ENCODE measurements at places on chromosomes 5 and 9.

GRCh38 chr5:33268374-33268773 is 172.4 kb upstream of the TARS1 start:
- DNase-seq = no peak

- DNase-seq = no peak
These were observed 3.8 kb upstream of the PDCL start for GRCh38 chr9:122832194-122832593.

DNA sequence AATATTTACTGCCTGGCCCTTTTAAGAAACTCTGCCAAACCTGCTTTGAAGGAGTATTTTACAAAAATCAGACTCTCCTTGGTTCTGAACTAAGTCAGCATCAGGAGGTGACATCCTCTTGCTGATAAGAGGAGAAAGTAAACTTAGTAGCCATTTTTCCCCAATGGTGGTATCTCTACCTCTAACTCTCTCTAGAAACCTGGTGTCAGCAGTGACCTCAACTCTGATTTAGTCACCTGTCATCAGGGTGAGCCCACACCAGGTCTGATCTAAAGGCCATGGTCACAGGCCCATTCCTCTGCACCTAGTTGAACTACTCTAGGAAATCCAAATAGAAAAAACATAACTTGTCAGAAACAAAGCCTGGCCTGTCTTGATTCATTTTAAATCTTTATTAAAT is 4.2 kb downstream of the CARNMT1 start:
- no peak for DNase-seq

- DNase-seq = peak; percentile 52
These were observed 11.0 kb upstream of the EXOSC2 start for GRCh38 chr9:130682421-130683121.

DNA sequence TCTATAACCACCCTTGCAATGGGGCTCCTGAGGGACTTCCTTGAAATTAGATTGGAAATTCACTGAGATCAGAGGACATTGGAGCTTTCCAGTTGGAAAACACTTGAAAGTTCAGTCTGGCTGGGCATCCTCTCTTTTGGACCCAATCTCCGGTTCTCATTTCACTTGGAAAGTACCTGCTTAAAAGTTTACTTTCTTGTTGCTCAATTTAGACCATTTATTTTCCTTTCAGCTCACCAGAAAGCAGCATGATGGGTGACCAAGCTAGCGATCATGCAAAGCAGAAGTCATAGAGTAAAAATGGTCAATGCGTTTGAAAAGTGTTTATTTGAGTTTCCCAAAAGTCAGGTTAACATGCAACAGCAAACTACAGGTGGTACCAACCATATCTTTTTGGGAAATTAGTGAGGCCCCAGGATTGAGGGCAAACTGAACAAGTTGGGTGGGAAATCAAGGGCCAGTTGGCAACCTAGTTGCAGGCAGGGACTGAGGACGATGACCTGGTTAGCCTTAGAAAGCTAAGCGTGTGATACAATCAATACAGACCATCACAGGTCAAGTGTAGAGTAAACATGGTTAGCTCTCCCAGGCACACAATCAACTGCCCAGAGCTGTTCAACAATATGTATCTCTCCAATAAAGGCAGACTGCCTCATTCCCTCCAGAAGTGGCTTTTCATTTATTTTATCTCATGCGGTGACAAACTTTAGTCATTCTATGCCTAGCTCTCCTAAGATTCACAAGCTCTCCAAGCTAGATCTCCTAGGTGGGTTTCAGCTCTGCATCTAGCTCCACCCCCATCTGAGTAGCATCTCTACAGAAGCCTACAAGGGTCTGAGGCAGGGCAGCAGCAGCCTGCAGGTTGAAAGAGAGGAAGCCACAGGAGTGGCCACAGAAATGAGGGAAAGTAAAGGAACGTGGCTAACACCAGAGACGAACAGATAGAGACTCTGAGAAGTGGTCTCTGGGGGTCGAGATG is 136.9 kb downstream of the UGCG start:
- DNase-seq = no peak

DNA sequence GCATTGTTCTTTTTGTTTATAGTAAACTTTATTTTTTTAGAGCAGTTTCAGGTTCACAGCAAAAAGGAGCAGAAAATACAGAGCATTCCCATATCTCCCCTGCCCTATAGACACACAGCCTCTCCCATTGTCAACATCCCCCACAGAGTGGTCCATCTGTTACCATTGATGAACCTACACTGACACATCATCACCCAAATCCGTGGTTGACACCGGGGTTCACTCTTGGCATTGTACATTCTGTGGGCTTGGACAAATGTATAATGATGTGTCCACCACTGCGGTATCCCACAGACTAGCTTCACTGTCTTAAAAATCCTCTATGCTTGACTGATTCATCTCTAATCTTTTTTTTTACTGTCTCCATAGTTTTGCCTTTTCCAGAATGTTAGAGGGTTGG is 120.7 kb upstream of the SPATA31C2 start:
- DNase-seq = no peak

DNA sequence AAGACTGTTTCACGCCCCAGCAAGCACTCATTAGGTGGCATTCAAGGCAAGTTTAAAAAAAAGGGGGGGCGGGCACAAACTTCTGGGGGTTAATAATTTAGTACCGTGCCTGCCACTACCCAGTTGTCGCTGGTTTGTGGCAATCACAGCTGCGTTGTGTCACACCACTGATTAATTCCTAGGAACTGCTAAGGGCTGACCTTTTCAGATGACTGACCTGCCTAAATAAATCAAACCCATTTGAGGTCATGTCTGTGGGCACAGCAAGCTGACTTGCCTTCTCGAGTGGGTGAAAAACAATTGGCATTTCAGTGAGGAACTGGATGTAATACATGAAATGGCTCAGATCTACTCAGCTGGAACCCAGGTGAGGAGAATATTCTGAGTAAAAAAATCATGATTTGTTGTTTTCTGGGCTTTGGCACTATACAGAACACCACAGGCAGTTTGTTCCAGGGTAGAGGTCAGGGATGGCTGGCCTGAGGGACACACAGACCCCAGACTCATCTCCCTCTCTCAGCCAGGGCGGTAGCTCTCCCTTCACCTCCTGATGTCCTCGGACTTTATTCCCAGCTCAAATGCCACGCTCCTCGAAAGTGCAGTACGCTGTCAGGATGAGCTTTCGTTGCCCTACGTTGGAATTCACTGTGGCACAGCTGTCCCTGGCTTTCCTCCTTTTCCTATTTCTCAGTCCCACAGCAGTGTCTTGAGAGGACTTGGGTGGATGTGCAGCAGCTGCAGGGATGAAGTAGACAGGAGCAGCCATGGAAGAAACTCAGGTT is 15.5 kb upstream of the MGAT1 start:
- DNase-seq = no peak

- no peak for DNase-seq
These were observed 661.1 kb downstream of the PTPRD start for GRCh38 chr9:9951556-9952160.

DNA sequence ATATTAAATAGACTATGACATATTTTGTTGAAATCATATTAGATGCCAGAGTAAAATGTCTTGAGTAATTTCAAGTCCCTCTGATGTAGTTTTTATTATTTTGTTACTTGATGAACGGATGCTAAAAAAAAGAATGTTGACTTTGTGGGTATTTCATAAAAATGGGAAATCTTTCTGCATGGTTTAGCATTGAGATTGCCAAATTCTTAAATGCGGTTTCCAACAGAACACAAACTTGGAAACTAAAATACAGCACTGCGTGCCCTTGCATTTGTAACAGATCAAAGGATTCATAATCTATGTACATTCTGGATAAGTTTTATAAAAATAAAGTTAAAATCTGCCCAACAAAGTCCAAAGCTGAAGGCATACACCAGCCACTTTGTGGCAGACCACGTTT is 425.5 kb upstream of the DAB2 start:
- no peak for DNase-seq

DNA sequence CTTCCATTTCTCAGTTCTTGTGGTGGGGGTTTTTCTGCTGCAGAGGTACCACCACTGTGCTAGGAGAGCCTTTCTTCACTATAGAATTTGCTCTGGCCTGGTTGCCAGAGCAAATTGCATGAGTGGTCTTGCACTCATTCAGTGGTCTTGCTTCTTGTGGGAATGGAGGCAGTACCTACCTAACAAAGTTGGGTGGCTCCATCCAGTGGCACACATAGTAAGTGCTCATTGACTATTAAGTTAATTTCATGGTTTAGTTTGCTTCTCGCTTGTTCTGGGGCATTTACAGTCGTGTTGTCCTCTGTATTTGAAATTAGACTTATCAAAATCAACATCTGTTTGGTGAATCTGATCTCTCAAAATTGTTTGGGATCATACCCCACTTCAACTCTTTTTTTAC is 23.0 kb downstream of the SLC28A3 start:
- DNase-seq = no peak

- DNase-seq = no peak
These were observed 30.2 kb downstream of the SREK1 start for GRCh38 chr5:66174338-66174737.

DNA sequence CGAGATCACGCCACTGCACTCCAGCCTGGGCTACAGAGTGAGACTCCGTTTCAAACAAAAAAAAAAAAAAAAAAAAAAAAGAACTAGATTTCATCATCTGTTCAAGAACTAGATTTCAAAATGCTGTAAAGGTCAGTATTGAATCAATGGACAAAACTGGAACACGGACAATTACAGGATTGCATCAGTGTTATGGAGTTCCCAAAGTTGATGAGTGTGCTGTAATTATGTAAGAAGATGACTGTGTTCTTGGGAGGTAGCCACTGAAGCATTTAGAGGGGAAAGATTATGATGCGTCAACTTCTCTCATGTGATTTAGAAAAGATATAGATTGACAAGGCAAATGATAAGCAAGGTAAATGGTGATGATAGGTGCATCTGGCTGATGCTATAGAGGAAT is 6.5 kb downstream of the FAM240B start:
- DNase-seq = no peak

GRCh38 chr5:136730426-136730825 is 365.1 kb upstream of the TRPC7 start:
- no peak for DNase-seq

GRCh38 chr5:172216345-172216744 is 22.4 kb downstream of the EFCAB9 start:
- DNase-seq = no peak

DNA sequence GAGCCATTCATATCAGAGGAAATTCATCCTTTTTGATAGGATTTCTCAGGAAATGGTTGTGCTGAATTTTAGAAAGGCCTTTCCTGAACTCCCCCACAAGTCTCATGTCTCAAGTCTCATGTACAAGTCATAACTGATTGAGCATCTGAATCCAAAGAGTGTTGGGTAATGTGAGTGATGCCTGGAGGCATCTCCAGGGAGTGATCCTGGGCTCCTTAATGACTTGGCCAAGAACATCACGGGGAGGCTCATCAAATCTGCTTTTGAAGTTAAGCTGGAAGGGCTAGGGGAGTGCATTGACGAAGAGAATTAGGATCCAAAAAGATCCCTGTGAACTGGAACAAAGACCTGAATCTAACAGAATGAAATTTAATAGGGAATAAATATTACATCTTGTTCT is 79.2 kb downstream of the MAST4 start:
- DNase-seq = no peak

DNA sequence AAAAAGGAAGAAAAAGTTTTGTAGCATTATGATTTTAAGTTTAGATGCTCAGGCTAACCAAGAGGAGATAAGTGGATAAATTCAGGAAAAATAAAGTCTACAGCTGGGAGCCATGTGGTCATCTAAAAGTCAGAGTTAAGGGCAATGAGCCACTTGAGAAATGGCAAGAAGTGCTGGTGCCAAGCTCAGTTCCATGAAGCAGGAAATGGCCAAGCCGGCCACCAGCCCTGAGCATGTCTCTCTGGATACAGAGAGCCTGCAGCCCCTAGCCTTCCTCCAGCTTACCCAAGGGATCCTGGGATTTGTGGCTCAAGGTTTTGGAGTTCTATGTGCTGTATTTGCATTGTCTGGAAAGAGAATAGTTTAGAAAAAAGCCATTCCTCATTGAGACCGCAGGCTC is 12.2 kb upstream of the S1PR3 start:
- no peak for DNase-seq

- DNase-seq = no peak
These were observed 6.6 kb downstream of the ZCCHC7 start for GRCh38 chr9:37127018-37127417.

DNA sequence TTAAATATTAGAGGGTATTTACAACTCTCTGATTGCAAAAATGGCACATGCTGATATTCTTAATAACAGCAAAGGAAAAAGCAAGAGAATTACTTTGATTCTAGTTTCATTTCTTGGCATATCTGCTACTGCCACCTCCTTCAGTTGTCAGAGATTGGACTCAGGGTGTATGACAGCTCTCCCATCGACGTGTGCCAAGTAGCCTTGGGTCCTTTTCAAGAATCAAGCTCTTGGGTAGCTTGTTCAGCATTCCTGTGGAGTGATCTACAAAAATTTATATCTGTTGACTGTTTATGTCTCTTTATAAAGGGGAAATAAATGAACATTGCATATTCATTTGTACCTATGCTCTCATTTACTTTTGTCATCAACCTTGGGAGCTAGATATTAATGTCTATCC is 315.6 kb downstream of the PRR16 start:
- DNase-seq = no peak

DNA sequence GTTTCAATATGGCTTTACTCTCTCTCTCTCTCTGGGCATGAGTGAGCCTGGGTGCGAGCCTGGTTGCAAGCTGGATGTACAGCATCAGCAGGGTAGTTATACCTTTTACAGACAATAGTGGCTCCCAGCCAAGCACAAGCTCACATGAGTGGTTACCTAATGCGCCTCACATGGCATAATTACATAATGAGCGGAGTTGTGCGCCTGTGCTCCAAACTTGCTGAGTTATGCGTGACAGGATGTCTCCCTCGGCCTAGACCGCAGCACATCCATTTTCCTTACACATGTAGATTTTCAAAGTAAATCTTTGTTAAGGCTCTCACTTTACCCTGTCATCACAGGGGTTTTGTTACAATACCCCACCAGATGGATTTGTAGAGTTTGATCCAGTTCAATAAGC is 233.5 kb upstream of the WWC1 start:
- DNase-seq = no peak

DNA sequence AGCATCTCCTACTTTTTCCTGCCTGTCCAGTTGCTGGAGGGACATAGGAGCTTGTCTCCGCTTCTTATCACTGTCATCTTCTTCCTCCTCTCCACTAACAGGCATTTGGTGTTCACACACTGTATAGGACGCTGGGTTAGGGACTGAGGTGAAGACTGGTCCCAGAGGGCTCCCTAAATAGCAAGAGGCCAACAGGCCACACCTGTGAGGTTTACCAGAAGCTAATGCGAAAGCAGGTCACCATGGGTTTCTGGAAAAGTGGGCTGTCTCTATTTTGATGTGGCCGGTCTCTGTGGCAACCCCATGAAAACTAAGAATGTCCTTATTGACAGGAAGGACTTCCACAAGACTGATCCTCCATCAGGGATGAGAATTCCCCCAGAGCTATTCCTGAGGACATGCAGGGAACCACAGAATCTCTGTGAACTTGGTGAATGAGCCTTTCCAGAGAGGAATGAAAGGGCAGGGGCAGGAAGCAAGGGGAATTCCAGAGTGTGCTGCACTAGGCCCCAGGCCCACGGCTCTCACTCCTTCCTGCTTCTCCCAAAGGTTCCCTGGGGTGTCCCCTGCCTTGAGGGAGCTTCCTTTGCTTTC is 61.7 kb downstream of the DAP start:
- DNase-seq = no peak

GRCh38 chr5:77958642-77959330 is 182.6 kb upstream of the TBCA start:
- DNase-seq = no peak

All from NCI-H2107 (cell line).